Fibroblast of upper back skin (primary cell): ENCODE measurements at places on chromosomes 13 and 19.

- DNase-seq: no peak
Measured at GRCh38 chr13:66477816-66478215, 752.3 kb downstream of the PCDH9 start.

GRCh38 chr19:40707615-40708014 lies 9.1 kb downstream of the COQ8B start:
- no peak for DNase-seq

DNA sequence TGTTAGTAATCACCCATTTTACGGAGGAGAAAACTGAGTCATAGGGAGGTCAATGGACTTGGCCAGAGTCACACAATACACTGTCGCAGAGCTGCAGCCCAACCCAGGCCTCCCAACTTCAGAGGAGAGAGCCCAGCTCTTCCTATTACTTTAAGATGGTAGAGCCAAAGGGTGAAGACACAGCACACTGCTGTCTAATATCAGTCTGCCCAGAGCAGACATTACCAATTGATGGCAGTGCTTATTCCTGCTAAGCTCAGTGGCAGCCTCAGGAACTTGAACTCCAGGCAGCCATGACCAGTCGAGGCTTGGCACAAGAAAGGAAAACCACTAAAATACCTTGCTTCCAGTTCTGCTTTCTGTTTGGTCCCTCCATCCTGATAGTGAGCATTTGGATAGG lies 18.4 kb downstream of the TMEM150B start:
- DNase-seq: no peak

GRCh38 chr19:19110410-19111135 lies 27.7 kb downstream of the TMEM161A start:
- no peak for DNase-seq

DNA sequence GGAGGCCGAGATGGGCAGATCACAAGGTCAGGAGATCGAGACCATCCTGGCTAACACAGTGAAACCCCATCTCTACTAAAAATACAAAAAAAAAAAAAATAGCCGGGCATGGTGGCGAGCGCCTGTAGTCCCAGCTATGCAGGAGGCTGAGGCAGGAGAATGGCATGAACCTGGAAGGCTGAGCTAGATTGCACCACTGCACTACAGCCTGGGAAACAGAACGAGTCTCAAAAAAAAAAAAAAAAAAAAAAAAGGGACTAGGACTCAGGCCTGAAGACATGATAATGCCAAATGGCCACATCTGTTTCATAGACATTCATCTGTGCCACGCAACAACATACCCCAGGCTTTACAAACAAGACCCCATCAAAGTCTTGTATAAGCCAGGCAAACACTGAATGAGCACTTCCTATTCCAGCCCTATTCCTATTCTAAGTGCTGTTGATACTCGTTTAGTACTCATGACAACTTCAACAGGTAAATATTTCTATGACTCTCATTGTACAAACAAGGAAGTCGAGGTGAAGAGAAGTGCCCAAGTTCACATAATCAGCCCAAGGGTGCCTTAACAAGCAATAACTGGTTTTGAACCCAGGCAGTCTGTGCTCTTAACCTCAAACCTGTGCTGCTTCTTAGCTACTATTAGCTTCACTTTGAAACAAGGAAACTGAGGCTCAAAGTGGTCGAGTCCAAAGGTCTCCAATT lies 1.7 kb downstream of the B9D2 start:
- DNase-seq: no peak

GRCh38 chr13:33863188-33863789 lies 45.3 kb downstream of the RFC3 start:
- no peak for DNase-seq

DNA sequence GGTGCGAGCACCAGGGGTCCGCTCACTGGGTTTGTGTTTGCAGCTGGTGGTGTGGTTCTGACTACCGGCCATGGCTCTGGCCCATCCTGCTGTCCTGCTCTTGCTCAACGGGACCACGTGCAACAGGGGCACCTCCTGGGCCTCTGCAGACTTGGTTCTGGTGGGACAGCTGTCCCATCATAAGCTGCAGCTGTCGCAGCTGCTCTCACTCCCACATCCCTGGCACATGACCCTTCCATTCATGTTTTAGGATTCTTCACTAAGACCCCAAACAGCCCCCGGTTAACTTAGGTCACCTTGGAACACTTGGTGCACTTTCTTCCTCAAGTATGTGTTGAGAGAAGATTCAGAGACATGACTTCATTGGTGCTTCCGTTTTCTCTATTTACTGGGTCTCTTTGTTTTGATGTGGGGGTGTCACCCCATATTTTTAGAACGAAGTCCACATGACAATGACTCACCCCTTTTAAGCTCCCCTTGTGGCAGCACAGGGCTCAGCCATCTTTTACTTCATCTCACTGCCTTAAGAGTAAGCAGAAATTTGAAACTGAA lies 68.4 kb upstream of the ARHGEF7 start:
- no peak for DNase-seq

DNA sequence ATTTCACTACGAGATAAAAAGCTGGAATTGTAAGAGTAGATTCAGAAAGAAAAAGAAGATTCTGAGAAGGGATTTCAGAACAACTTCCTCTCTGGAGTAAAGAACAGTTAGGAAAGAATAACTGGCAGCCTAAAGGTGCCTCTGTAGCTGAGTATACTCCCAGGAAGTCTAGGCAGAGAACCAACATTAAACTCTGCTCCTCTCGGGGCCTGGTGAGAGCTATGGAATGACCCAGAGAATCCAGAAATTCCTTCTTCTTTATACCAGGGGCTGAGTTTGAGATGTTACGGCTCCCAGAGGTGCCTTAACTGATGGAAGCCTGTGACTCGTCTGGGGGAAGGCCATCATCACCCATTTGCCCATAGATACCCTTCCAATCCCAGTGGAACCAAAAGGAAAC lies 39.1 kb downstream of the FAM216B start:
- DNase-seq: peak; percentile 66

DNA sequence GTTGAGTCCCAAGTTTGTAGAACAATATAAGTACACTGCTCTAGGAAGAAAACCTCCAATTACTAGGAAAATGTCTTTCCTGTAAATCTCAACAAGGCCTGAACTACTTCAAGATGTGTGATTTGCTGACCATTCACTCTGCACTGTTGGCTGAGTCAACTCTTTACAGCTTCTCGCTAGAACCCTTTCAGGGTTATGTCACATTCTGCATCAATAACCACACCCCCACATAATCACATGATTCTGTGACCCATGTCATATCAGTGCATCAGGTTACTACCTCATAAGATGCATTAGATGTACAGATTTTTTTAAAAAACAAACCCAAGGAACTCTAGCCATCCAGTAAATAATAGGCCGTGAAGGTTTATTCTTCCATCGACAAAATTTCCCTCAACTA lies 16.1 kb upstream of the DCLK1 start:
- no peak for DNase-seq

DNA sequence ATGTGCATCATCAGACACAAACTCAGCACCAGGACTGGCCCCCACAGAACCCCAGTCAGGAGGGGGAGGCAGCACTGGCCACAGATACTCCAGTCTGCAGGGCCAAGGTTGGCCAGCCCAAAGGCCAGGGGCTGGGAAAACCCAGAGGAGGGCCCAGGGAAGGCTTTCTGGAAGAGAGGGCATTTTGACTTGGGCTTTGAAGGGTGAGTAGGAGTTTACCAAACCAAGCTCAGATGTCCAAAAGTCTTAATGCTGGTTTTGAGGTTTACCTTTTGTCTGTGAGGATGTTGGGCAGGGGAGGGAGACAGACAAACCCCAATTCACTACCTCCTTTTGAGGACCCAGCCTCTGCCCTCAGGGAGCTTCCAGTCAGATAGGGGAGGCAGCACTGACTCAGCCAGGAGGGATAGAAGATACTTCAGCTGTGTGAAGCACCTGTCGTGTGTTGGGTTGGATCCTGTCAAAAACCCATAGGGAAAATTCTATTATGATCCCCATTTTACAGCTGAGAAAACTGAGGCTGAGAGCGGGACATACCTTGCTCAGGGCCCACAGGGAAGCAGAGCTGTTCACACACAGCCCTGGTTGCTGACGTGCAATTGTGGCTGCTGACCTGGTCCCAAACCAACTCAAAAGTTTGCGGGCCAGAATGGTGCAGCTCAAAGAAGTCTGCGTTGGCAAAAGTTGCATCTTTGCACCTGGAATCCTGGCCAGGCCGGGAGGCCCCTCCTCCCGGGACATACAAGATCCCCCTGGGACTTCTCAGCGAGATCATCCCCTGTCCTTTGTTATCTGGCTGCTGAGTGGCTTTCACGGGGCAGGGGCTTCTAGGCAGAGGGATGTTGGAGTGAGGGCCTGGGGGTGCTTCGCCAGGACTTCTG lies 13.1 kb downstream of the CILP2 start:
- DNase-seq: no peak

GRCh38 chr19:19214892-19215291 lies 3.1 kb downstream of the NCAN start:
- peak; percentile 41 for DNase-seq

DNA sequence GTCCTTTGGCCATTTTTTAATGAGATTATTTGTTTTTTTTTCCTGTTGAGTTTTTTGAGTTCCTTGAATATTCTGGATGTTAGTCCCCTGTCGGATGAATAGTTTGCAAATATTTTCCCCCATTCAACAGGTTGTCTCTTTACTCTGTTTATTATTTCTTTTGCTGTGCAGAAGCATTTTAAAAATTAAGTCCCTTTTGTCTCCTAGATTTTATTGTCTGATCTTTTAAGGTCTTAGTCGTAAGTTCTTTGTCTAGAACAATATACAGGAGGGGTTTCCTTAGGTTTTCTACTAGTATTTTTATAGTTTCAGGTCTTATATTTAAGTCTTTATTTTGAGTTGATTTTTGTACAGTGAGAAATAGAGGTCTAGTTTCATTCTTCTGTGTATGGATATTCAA lies 284.4 kb downstream of the GPC6 start:
- DNase-seq: no peak

GRCh38 chr19:46718934-46719622 lies 2.2 kb upstream of the PRKD2 start:
- no peak for DNase-seq

DNA sequence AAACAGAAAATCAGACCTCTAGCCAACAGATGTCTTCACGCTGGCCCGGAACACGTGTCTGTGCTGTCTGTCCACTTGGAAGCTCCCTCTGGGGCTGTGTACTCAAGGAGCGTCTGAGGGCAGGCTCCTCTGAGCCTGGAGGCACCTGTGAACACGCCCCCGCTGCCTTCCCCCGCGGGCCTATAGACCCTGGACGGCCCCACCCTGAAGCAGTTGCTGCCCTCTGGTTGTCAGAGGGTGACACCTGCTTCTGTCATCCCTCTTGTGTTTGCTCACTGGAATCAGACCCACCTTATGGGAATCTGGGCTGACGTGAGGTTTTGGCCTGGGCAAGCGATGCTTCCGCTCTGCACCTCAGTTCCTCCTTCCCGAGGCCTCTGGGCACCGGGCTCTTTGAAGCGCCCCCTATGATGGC lies 19.2 kb downstream of the EPN1 start:
- DNase-seq: no peak

- DNase-seq: no peak
Measured at GRCh38 chr19:38928391-38929001, 2.1 kb downstream of the SARS2 start.

GRCh38 chr13:37914781-37915391 lies 45.3 kb upstream of the TRPC4 start:
- DNase-seq: no peak

DNA sequence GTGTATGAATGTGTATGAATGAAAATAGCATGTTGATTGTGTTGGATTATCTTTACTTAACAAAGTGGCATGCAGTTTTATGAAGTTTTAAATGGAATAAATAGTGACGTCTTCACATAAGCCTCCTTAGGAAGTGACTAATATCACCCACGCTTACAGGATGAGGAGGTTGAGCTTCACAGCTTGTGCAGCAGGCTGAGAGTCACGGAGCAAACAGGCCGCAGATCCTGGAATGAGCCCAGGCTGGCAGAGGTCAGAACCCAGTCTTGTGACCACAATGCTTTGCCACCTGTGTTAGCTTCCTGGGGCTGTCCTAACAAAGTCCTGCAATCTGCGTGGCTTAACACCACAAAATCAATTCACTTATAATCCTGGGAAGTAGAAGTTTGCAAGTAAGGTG lies 20.8 kb downstream of the LAIR2 start:
- no peak for DNase-seq

DNA sequence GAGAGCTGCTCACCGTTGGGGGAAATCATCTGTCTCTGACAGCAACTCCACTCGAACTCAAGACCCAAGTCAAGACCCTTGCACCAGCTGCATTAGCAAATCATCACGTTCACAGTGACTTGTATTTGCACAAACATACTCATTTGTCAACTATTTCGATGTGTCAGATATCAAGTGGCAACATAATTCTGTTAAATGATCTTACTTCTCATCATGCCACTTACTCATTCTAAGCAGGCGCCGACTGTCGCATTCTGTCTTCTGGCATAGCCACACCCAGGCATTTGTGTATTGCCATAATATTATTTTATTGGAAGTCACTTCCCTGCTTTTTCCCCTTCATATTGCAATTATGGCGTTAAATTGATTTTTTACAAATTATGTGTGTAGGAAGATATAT lies 23.0 kb upstream of the ATP1A3 start:
- no peak for DNase-seq

- peak; percentile 78 for DNase-seq
Measured at GRCh38 chr19:40365613-40366401, 17.3 kb downstream of the PLD3 start.

GRCh38 chr13:29934531-29935308 lies 84.3 kb upstream of the UBL3 start:
- DNase-seq: no peak

DNA sequence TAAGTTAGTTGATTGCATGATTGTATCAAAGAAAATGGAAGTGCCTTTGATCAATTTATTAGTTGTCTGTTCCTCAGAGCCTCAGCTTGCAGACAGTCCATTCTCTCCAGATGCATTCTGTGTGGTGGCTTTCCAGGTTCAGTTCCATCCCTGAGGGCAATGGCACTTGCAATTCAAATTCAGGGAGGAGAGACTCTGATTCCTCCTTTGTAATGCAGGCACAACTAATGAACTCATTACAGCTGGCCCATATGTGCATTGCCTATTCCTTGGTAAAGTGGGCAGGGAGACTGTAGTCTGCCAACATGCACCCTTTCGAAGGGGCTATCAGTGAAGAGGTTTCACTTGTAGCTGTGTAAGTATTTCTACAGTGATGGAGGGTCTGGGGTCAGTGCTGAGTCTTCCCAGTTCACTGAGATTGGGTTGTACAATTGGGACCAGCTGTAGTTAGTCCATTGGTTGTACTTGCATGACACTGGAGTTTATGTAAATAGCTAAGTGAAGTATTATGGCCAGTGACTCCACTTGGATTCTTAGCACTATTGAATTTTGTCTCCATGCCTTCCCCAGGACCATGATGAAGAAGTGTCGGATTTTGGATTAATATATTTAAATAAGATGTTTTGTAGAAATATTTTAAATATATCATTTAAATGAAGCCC lies 401.7 kb downstream of the GPC6 start:
- no peak for DNase-seq
